ENCODE measurements at places on chromosomes 4 and X.

GRCh38 chr4:106930522-106930921 is 105.6 kb downstream of the DKK2 start:
- no peak for DNase-seq
- no peaks in the 10 kb centered on the region for H3K4me1 ChIP-seq
- H3K36me3 ChIP-seq, result no peaks in the 10 kb centered on the region

DNA sequence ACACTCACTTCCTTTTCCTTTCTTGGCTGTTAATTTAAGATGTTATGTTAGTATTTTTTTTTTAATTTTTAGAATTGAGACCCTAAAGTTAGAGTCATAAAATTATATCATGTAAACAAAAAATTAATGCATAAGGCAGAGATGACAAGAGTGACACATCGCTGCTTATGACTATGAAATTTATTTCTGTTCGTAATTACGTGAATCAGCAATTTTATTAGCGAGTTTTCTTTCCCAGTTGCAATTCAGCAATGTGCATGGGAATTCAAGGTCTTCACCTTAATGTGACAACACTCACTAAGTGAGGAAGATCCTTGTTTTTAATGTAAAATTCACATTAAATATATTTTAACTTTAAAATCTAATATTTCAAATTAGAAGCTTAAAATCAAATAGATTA is 181.2 kb upstream of the SPOCK3 start:
- H3K27ac ChIP-seq, result no peak overlapping the region
- no peaks in the 10 kb centered on the region for H3K36me3 ChIP-seq
- no peaks in the 10 kb centered on the region for H3K27me3 ChIP-seq
- H3K4me1 ChIP-seq, result no peaks in the 10 kb centered on the region
- no peak overlapping the region for H3K4me3 ChIP-seq

DNA sequence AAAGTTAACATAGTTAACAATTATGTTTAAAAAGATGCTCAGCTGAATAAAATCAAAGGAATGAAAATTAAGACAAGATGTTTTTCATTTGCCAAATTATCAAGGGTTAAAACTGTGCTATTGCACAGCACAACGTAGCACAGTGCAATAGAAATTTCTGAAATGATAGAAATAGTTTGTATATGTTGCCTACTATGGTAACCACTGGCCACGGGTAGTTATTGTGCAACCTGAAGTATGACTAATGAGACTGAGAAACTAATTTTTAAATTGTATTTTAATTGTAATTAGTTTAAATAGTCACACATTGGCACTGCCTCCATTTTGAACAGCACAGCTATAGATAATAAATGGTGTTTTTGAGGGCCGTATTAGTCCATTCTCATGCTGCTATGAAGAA is 343.1 kb upstream of the FAM241A start:
- no peaks in the 10 kb centered on the region for H3K36me3 ChIP-seq
- no peak overlapping the region for H3K4me3 ChIP-seq
- H3K27me3 ChIP-seq, result no peaks in the 10 kb centered on the region
- H3K27ac ChIP-seq, result no peak overlapping the region

GRCh38 chrX:154549766-154550165 is 2.3 kb downstream of the IKBKG start:
- no peaks in the 10 kb centered on the region for H3K36me3 ChIP-seq
- H3K27ac ChIP-seq, result no peak overlapping the region
- DNase-seq, result peak; percentile 31
- H3K27me3 ChIP-seq, result no peaks in the 10 kb centered on the region
- H3K4me3 ChIP-seq, result peak overlapping the region; percentile 7
- H3K4me1 ChIP-seq, result peaks cover 7% of the 10 kb centered on the region

- no peak overlapping the region for H3K27ac ChIP-seq
- no peak for DNase-seq
- H3K4me1 ChIP-seq, result no peaks in the 10 kb centered on the region
- no peaks in the 10 kb centered on the region for H3K36me3 ChIP-seq
Measured at GRCh38 chr4:32748498-32748897, 2028.3 kb downstream of the PCDH7 start.

DNA sequence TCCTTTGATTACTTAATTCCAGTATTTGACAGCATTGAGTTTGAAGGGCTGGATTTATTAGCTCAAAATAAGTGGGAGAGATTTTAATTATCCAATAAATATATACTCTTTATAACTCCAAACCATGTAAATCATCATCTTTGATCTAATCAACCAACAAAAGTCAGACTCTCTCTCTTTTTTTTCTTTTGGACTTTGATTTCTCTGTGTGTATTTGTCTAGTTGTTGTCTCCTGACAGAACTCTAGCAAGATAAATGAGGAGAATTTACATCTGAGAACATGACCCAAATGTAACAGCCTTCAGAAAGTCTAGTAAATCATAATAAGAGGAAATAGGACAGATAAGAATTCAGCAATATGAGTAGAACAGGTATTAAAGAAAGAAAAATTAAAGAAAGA is 567.1 kb downstream of the PPARGC1A start:
- no peaks in the 10 kb centered on the region for H3K4me1 ChIP-seq
- H3K36me3 ChIP-seq, result no peaks in the 10 kb centered on the region
- no peak for DNase-seq
- H3K27me3 ChIP-seq, result no peaks in the 10 kb centered on the region
- no peak overlapping the region for H3K27ac ChIP-seq

DNA sequence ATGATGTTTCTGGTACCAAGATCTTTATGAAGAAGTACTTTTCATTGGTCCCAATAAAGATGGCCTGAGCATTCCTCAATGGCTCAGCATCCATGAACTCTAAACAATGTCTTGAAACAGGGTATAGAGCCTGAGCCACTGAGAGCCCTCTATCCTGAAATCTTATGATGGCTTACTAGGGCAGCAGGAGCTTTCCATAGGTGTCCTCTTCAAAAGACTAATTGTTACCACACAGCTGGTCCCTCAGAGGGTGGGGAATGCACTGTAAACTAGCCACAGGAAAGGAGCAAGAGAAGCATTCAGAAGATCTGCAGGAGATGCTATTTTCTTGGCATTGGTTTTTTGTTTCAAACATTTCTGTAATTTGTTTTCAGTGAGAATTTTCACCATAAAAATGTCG is 5.6 kb upstream of the BANK1 start:
- no peaks in the 10 kb centered on the region for H3K36me3 ChIP-seq
- no peaks in the 10 kb centered on the region for H3K4me1 ChIP-seq
- H3K27ac ChIP-seq, result no peak overlapping the region
- DNase-seq, result no peak
- H3K4me3 ChIP-seq, result no peak overlapping the region
- H3K27me3 ChIP-seq, result no peaks in the 10 kb centered on the region

GRCh38 chr4:110107866-110108265 is 90.5 kb downstream of the ELOVL6 start:
- no peak overlapping the region for H3K27ac ChIP-seq
- no peaks in the 10 kb centered on the region for H3K27me3 ChIP-seq
- H3K36me3 ChIP-seq, result no peaks in the 10 kb centered on the region
- no peak overlapping the region for H3K4me3 ChIP-seq

DNA sequence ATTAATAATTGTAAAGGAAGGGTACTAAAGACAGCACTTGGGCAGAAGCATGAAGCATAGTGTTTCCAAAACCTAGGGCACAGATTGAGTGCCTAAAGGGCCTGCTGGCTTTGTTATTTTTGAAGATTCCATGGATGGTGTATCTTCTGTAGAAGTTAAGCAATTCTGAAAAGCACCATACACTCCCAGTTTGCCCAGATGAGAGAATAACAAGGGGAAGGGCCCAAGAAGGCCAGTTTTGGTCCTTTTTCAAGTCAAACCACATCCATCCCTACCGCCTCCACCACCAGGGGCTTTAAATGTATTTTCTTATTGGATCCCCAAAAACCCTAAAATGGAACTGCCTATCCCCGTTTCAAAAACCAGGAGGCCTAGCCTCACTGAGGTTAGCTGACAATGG is 17.2 kb downstream of the SCARB2 start:
- peak overlapping the region; percentile 88 for H3K27ac ChIP-seq
- H3K36me3 ChIP-seq, result peaks cover 9% of the 10 kb centered on the region
- DNase-seq, result no peak
- H3K27me3 ChIP-seq, result no peaks in the 10 kb centered on the region
